ENCODE measurements at places on chromosomes 5 and 9.

- DNase-seq: no peak
Measured at GRCh38 chr5:14739538-14739937, 75.0 kb downstream of the OTULIN start.

DNA sequence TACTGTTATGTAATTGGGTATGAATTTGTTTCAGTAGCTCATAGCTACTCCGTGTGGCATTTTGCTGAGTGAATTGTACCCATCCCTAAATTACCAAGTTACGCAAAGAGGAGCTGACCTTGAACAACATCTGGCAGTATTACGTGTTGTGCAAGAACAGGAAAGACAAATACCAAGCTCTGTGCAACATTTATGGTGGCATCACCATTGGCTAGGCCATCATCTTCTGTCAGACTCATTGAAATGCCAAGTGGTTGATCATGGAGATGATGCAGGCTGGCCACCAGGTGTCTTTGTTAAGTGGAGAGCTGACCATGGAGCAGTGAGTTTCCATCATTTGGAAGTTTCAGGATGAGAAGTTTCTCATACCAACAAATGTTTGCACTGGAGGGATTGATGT lies 15.0 kb downstream of the ZSWIM6 start:
- no peak for DNase-seq

- no peak for DNase-seq
Measured at GRCh38 chr9:84381508-84381907, 41.0 kb upstream of the SLC28A3 start.

GRCh38 chr9:14238518-14238917 lies 75.4 kb downstream of the NFIB start:
- DNase-seq: no peak

GRCh38 chr5:32352685-32353084 lies 39.9 kb upstream of the MTMR12 start:
- DNase-seq: no peak

DNA sequence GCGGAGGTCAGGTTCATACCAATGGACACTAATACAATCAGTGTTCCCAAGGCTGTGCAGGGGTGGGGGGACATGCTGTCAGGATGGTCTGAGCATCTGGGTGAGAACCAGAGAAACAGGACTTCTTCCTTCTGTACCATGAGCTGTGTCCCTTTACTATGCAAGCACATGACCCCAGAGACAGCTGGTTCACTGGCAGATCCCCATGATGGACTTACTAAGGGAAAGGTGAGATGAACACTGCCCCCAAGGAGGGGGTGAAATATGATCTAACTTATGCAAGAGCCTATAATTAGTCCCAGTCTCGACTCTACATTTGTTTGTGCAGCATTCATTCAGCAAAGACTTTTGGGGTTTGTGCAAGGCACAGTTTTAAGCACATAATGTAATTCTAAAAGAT lies 91.4 kb downstream of the LIFR start:
- peak; percentile 6 for DNase-seq

Measured in NCI-H1436 treated with DMSO at 0.1 percent for 48 hours (cell line).